Activated CD4-positive, alpha-beta memory T cell treated with anti-CD3 and anti-CD28 coated beads for 36 hours (primary cell): ENCODE measurements at places on chromosomes 7 and 10.

GRCh38 chr10:14742382-14742781 is 32.3 kb downstream of the FAM107B start:
- DNase-seq: no peak

GRCh38 chr7:116518961-116519360 is 5.9 kb upstream of the CAV1 start:
- DNase-seq: no peak

- no peak for DNase-seq
These were observed 139.5 kb upstream of the STK17A start for GRCh38 chr7:43443381-43443780.

DNA sequence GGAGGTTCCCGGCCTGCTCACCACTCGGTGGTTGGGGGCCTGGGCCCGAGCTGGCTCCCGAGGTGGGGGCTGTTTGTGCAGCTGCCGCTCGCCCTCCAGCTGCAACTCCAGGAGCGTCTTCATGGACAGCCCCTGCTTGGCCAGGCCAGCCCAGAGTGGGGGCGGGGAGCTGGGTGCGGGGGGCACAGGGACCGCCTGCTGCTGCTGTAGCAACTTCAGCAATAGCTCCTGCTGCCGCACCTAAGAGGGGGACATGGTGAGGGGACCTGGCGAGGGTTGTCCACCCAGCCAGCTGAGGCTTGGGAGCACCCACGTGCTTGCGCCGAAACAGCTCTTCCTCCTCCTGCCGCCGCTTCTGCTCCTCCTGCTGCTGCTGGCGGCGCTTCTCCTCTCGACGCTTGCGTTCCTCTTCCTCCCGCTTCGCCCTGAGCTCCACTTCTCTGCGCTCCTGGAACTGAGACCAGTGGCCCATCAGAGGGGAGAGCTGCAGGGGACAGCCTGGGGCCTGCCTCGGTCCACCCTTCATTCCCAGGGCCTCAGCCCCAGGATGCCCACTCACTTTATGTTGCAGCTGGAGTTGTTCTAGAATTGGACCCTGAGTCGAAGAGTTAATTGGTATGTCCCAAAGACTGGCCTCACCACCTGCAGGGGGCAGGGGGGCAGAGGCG is 9.6 kb downstream of the GNB2 start:
- no peak for DNase-seq

- DNase-seq: no peak
These were observed 10.9 kb downstream of the MKI67 start for GRCh38 chr10:128115356-128115755.

GRCh38 chr7:151876899-151877777 is at the start of gene PRKAG2:
Gene PRKAG2 (minus strand): TSS chr7:151877115. CDS start chr7:151876620, 495 bp downstream.
- peak; percentile 74 for DNase-seq

DNA sequence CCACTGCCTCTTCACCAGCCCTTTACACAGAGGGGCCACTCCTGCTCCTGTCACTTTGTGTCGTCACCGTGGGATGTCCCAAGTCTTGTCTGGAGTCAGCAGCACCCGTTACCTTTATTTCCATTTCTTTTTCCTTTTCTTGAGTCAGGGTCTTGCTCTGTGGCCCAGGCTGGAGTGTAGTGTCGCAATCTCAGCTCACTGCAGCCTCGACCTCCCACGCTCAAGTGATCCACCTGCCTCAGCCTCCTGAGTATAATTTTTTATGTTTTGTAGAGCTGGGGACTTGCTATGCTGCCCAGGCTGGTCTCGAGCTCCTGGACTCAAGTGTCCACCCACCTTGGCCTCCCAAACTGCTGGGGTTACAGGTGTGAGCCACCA is 28.6 kb upstream of the ADGRA1 start:
- no peak for DNase-seq

GRCh38 chr7:107945332-107945731 is 54.3 kb downstream of the DLD start:
- no peak for DNase-seq

DNA sequence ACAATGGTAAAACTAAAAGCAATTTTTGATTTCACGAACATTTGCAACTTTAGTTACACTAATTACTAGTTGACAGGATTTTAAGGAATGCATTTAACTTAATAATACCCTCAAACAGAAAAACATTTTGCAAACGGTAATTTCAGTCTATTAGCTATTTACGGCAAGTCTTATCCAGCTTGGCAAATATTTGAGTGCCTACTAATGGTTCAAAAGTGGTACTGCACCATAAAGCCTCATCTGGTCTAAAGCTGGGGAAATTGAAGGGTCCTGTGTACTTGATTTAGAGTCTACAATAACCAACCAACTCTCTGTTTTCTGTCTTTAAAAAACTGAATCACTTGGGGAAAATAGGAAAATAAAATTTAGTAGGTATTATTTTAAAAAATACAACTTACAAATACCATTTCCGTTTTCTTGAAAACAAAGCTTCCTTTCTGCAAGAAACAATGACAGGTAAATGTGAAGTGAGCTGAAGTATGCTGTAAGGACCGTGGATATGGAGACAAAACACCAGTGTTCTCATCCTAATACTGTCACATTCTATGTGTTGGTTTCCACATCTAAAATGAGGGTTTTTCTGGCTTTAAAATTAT is 142.3 kb downstream of the VPS50 start:
- no peak for DNase-seq

DNA sequence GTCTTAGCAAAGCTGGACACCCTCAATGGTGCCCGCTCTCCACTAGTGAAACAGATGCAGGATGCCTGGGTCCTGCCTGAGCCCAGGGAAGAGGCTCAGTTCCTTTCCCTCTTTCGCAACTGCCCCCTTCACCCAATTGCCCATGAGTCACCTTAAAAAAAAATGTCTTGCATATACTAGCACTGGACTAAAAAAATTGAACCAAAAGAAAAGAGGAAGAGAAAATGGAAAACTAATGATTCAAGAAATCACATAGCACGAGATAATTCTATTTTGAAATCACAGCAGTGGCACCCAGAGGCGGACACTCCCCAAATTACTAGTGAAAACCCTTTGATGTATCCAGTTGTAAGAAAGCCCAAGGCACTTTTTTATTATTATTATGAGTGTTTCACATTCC is 972.5 kb downstream of the LRMDA start:
- no peak for DNase-seq
